Left renal cortex interstitium (tissue), 4 donors: ENCODE measurements at places on chromosomes 5 and 9. TPM values are rescaled to one million over a fixed set of nuclear protein-coding genes. Genes with fewer than 3 reads are reported as not detected.

RMI1 gene
- polyA plus RNA-seq, result 19.6 TPM

MORN5 gene
- 2.3 TPM for polyA plus RNA-seq

GRCh38 chr5:104199771-104200170 is 637.2 kb upstream of the NUDT12 start:
- no peak for DNase-seq

DNA sequence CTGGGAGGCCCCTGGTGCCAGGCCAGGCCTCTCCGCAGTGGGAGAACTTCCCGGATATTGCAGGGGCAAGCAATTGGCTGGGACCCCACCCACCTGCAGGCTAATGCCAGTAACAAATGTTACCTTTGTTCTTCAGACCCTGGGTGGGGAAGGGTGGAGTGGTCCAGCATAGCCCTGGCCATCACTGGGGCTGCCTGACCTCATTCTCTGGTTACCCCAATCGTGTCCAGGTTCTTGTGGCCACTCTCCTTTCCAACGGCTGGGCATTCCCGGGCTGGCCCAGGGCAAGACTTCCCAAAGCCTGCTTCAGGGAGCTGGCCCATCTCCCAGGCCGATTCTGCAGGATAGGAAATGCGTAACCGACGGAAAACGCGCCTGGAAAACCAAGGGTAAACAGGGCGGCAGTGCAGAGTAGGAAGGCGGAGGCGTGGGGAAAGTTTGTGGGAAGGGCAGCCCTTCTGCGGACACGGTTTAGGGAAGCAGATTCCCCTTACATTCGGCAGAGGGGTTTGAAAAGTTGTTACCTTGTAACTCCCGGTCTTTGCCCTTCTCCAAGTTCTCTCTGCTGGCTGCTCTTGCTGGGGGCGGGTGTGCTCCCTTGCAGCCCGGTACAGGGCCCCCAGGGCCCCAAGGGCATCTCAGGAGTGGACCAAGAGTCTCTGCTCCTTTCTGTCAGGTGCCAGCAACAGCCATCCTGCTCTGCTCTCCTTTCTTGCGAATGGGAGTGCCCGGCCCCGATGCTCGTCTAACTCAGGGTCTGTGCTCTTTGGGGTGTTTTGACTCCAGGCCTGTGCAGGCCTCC is 3.5 kb downstream of the NRARP start:
- no peak for DNase-seq

GRCh38 chr9:137178201-137178938 is 6.5 kb upstream of the TMEM210 start:
- DNase-seq, result no peak

GRCh38 chr9:5553211-5553610 is 42.9 kb downstream of the PDCD1LG2 start:
- DNase-seq, result no peak

GRCh38 chr5:175658299-175659145 is 651 bp downstream of the HRH2 start:
- DNase-seq, result no peak

GRCh38 chr5:97044052-97044451 is 98.4 kb downstream of the LIX1 start:
- no peak for DNase-seq
